Panc1 (cell line): ENCODE measurements at places on chromosomes 16 and 17. TPM values are rescaled to one million over a fixed set of nuclear protein-coding genes. Genes with fewer than 3 reads are reported as not detected.

GRCh38 chr17:79915850-79916430, 76.7 kb upstream of the CBX4 start:
- DNase-seq: no peak

DNA sequence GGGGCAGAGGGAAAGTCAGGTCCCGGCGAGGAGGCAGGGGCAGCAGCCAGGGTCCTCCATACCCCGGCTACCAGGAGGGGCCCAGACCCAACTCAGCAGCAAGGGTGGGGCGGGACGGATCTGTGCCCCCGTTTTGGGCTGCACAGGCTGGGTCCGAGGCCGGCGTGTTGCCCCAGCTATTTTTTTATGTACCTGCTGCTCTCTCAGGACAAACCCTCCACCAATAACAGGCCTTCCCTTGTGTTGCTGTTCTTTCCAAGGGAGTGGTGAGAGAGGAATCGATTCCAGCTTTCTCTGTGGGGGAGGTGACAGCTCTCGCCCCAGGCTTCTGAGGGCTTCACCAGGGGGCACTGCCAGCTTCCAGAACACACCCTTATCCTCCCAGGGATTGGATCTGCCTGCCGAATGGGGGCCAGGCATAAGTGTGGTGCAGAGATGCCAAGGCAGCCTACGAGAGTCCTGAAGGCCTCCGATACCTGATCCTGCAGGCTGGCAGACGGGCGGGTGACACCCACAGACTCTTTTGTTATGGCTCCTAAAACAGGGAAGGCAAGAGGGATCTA, 22.3 kb downstream of the RTN4RL1 start:
- DNase-seq: no peak

DNA sequence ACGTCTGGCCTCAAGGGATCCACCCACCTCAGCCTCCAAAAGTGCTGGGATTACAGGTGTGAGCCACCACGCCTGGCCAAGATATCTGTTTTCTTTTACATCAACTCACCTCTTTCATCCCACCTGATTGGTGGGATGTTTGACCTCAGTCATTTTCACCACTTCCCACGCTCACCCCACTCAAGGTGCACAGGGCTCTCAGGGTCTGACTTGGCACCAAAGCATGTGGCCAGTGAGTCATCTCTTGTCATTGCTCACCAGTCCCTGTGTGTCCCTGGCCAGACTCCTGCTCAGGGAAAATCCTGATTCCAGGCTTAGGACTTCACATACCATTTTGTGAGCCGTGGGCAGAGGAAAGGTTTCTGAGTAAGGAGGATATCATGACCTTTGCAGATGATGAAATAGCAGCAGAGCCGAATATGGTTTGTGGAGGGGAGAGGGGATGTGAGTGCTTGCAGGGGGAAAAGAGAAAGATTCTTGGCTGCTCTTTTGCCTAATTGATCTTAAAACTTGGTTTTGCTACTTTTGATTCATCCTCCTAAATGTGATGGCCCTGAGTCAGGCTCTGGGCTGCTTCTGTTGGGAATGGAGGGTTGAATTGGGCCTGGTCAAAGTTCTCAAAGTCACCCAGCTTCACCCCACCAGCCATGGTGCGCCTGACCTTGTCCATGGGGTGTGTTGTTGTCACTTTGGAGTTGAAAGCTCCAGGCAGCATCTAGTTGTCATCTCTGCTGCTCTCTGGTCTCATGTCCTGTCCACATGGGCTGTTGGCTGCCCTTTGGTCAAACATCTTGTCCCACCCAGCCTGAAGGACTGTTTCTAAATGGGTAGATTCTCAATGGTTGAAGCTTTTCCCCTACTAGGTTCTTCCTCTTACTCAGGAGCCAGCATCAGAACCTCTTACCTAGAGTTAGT, 6.0 kb upstream of the KCNH6 start:
- DNase-seq: no peak

GRCh38 chr16:65196420-65197075, 74.7 kb upstream of the CDH11 start:
- DNase-seq: no peak

- no peak for DNase-seq
These were observed 1.7 kb downstream of the SMARCD2 start for GRCh38 chr17:63840591-63841349.

- no peak for DNase-seq
These were observed 44.0 kb downstream of the MRM1 start for GRCh38 chr17:36645422-36645821.

DNA sequence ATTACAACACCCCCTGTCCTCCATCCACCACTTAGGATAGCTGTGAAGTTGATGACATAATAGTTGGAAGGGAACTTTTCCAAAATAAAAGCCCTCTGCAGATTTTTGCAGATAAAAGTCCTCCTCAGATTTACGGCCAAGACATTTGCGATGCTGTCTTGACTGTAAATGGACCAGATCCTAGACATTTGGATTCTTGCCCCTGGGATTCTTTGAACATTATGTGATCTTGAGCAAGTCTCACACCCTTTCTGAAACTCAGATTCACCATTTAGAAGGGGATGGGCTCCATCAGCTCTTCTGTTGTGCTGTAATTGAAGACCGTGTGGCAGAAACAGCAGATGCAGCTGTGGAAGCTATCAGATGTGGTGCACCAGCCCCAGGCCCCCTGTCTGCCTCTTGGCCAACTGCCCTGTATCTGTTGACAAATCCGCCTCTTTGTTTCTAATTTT, 153.9 kb upstream of the CACNG3 start:
- no peak for DNase-seq

DNA sequence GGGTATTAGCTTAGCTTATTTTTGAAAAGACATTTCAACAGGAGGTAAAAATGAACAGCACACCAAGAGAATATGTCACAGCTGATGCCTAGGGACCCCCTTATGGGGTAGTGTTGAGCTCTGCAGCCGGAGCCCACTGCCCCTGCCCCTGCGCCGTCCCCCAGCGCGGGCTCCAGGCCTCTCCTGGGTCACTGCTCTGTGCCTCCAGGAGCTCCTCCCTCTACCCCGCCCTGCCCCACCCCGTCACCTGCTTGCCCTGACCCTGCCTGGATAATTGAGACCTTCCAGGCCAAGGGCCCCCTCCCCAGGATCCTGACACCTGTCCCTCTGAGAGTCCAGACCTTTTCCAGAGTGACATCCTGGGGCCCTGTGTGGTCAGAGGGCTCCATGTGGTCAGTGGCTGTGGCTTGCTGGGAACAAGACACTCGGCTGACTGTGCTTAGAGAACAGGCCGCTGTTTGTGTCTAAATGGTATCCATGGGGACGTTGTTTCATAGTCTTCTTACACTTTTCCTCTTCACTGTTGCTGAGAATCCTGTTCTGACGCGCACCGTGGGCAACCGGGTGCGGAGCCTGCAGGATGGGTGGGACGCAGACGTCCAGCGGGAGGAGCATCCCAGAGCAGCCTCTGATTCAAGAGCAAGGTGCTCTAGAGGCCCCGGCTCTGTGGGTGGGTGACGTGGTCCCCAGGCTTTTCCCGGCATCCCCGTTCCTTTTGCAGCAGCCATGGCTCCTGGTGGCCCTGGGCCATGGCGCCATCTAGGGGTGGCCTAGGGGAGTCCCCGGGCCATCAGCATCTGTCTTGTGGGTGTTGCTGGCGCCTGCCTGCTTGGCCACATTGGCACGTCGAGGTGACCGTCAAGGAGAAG, 20.0 kb upstream of the WFIKKN1 start:
- DNase-seq: no peak

DNA sequence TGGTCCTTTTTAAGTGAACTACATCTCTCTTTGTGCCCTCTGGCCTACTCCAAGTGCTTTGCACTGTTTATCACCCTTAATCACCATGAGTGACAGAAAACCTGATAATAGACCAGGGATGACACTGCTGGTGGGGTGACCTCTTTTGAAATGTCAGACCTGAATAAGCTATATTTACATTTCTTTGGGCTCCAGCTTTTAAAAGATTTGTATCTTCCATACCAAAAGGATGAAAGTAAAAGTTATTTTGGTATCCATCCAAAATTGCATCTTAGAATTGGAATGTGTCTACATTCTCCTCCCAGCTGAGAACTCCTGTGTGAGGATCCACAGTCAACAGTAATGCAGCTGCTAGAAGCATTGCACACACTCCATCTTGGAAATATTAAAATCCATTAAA, 370.0 kb downstream of the CDH11 start:
- DNase-seq: no peak

DNA sequence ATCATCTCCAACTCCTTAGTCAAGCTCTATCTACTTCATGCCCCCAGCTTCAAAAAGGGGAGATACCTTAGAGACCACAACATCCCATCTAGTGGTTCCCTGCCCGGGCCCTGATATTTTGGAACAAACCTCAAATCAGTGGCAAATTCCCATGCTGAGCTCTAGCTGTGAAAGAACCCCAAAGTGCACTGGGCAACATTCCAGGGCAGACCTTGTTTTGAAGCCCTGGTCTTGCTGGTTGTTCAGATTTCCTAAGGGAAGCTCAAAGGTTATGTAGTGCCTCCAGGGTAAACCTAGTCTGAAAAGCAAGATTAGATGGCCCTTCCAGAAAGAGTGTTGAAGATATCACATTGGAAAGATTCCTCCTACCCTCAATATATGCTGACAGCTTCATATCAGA, 16.3 kb downstream of the FAM117A start:
- no peak for DNase-seq

GRCh38 chr16:61879-62281, 8.3 kb downstream of the SNRNP25 start:
- no peak for DNase-seq

DNA sequence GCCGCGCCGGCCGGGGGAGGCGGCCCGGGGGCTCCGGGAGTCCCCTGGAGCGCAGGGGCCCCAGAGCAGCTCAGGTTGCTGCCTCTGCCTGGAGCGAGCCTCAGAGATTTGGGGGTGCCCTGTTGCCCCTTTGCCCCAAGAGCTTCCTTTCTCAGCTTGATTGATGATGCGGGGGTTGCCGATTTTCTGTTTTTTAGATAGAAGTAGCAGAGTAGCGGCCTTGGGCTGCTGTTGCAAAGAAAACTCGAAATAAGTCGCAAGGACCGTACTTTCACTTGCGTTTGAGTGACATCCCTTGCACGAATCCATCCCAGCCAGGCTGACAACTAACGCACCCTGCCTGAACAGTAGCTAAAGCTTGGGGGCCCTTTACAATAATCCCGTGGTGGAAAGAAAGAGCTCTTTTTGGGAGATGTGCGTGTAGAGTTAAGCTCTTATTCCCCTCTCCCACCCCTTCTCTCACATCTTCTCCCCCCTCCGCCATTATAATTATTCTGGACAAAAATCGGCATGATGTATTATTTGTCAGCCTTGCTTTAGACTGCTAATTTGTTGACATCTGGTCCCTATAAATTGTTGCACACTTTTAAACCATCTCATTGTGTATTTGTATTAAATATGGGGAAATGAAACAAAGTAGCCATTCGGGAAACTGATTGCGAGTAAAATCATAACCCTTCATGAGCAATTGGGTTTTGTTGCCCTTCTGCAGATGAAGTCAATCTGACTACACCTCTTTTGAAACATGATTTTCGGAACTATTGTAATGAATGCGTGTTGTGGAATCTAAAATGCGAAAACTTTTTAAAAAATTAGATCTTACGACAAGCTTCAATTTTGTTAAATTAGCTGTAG, 873 bp downstream of the USP10 start:
- no peak for DNase-seq

GRCh38 chr17:36527621-36528250, 6.9 kb downstream of the MYO19 start:
- DNase-seq: no peak

DNA sequence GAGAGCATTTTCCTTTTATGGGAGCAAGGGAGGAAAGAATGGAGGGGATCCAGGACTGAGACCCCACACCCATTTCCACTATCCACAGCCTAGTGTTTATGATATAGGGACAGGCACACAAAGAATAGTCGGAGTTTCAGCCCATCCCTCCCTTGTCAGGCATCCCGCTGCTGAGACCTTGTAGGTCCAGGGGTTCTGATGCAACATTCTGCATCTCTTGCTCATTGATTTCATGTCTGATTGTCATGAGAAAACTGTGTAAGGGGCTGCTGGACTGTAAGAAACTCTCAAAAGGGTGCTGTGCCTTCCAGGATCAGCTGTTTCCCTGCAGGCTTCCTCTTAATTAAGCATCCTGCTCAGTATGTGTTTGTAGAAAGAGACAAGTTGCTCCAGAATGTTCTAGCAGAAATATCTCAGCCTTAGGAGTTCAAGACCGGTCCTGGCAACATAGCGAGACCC, 5.3 kb upstream of the POLR3E start:
- DNase-seq: no peak

GRCh38 chr17:33154869-33155455, 138.1 kb downstream of the ASIC2 start:
- DNase-seq: no peak

- no peak for DNase-seq
These were observed 605 bp upstream of the ABAT start for GRCh38 chr16:8673611-8674412.

GRCh38 chr16:69537706-69538080, 28.1 kb upstream of the NFAT5 start:
- no peak for DNase-seq

- DNase-seq: no peak
These were observed 79.0 kb upstream of the CDC42EP4 start for GRCh38 chr17:73390851-73391250.

The ATMIN gene
- total RNA-seq: 28.4 TPM

The CCL1 gene
- total RNA-seq: not detected

The CSH2 gene
- total RNA-seq: not detected

The UTS2R gene
- total RNA-seq: 0.39 TPM

The ABI3 gene
- not detected for total RNA-seq

The ATP2C2 gene
- total RNA-seq: 0.67 TPM

The GDPD1 gene
- 0.26 TPM for total RNA-seq

The PLEKHM1 gene
- total RNA-seq: 28.5 TPM

The PIRT gene
- not detected for total RNA-seq

The SEBOX gene
- not detected for total RNA-seq

The PDILT gene
- not detected for total RNA-seq

The C1QTNF8 gene
- total RNA-seq: 0.39 TPM
